ENCODE measurements at places on chromosomes 13 and 19.
A peak's percentile ranks its signal among the peaks of the same experiment; 100 is the strongest.

DNA sequence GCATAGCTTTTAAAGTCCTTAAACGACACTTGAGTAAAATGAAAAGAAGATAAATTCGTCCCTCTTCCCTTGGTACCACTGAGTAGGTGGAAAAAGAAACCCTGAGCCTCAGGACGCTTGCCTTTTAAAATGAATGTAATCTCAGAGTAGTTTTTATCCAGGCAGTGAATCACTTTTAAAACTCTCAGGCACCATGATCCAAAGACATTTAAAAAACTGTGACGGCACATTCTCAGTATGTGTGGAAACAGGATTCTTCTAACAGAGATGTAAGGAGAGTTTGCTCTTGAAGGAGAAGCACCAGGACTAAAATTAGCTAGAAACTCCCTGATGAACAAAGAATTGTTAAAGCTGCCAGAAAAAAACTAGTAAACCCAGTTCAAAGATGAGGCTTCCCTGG lies 105.7 kb upstream of the SLC15A1 start:
- DNase-seq = no peak

DNA sequence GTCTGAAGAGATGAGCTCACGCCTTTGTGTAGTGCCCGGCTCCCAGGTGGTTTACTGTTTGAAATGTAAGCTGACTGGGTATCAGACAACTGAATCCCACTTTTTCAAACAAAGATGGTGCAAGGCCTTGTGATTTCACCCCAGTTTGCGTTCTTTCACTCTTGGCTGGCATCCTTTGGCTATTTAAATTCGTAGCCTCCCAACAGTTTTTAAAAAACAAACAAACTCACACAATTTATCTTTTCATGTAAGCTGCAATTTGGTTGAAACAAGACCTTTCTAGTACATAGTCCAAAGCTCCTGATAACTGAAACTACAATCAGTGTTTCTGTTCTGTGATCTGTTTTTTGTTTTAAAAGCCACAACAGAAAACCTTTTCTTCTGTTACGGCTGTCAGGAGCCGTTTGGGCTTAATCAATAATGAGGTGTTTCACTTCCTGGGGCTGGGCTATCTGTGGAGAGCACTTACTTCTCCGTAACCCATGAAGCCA lies 65.1 kb upstream of the NPAS1 start:
- DNase-seq = no peak

- DNase-seq = no peak
These were observed 175.6 kb upstream of the SLITRK6 start for GRCh38 chr13:85974608-85975366.

DNA sequence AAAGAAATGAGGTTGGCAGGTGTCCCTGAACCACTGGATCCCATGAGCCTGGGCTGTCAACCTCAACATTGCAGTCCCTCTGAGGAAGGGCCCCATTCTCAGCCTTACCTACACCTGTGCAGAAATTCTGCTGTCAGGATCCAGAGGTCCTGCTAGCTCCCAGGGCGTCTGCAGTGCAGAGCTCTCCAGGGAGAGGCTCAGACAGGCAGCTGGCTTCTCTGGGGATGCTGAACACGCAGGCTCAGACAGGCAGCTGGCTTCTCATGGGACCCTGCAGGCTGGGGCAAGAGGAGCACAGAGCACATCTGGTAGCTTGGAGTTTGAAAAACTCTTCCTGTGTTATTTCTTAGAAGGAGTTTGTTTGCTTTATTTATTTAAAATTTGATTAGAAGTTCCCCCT lies 50.9 kb downstream of the TMEM255B start:
- no peak for DNase-seq

DNA sequence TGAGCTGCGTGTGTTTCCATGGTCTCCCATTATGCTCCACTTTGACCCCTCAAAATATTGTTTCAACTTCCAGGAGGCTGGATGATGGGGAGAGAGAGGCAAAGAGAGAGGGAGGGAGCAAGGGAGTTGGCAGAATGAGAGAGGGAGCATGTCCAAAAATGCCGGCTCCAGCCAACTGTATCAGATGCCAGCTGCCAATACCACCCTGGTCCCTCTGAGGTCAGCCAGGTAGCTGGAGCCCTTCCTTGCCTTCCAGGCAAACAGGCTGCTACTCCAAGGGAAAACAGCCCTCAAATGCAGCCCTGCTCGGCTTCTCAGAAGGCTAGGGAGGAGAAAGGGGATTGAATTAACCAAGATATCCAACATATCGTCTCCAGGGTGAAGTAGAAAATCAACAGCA lies 440.0 kb downstream of the TSHZ3 start:
- no peak for DNase-seq

DNA sequence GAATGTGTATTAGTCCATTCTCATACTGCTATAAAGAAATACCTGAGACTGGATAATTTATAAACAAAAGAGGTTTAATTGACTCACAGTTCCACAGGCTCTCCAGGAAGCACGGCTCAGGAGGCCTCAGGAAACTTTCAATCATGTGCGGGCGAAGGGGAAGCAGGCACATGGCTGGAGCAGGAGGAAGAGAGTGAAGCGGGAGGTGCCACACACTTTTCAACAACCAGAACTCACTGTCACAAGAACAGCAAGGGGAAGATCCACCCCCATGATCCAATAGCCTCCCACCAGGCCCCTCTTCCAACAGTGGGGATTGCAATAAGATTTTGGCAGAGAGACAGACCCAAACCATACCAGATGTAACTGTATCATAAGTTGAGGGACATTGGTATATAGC lies 72.7 kb downstream of the IRS2 start:
- DNase-seq = no peak

DNA sequence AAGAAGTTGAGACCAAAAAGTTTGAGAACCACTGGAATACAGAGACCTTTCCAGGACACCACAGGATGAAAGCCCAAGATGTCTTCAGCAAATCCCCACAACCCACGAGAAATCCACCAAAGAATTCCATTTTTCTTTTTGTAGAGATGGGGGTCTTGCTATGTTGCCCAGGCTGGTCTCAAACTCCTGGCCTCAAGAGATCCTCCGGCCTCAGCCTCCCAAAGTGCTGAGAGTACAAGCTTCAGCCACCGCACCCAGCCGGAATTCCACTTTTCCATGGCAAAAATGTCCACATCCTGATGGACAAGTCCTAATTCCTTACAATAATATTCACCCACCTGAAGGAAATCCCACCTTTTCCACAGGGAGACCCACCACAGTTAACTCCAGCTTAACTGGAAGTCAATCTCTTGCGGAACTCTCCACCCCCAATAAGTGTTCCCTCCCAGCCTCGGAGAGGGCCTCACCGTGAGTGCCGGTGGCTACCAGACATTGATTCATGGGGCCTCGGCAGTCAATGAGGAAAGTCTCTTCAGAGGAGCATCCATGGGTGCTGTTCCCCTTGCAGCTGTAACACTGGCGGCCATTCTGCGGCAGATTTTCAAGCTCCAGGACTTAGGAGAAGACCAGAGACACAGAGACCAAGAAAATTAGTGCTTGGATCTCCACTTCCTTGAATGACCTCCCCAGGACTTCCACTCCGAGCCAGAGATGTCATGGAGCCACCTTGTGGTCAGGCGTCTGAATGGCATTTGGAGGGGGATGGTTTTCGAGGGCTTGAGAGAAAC lies 12.3 kb upstream of the CADM4 start:
- no peak for DNase-seq

GRCh38 chr19:1132552-1133383 lies 29.0 kb downstream of the GPX4 start:
- peak; percentile 40 for DNase-seq

- no peak for DNase-seq
These were observed 182.8 kb downstream of the UGGT2 start for GRCh38 chr13:95870421-95870820.

DNA sequence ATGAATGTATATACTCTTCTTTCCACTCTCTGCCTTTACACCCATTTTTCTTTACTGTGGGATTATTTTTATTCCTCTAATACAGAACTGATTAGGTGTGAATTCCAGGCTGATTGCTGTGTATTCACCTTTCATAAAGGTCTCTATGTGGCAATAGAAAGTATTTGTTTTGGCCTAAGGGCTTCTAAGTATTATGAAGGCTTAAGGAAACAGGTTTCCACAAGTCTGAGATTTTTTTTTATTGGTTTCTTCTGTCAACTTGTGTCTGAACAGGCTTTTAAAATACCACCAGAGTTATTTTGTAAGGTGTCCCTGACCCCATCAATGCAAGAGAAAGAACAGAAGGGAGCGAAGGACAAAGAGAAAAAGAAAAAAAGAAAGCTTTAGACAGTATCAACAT lies 1102.0 kb upstream of the SPRY2 start:
- DNase-seq = no peak

- no peak for DNase-seq
These were observed 56.1 kb downstream of the KCNRG start for GRCh38 chr13:50071379-50071778.

GRCh38 chr13:98398581-98398980 lies 178.3 kb downstream of the STK24 start:
- DNase-seq = no peak

DNA sequence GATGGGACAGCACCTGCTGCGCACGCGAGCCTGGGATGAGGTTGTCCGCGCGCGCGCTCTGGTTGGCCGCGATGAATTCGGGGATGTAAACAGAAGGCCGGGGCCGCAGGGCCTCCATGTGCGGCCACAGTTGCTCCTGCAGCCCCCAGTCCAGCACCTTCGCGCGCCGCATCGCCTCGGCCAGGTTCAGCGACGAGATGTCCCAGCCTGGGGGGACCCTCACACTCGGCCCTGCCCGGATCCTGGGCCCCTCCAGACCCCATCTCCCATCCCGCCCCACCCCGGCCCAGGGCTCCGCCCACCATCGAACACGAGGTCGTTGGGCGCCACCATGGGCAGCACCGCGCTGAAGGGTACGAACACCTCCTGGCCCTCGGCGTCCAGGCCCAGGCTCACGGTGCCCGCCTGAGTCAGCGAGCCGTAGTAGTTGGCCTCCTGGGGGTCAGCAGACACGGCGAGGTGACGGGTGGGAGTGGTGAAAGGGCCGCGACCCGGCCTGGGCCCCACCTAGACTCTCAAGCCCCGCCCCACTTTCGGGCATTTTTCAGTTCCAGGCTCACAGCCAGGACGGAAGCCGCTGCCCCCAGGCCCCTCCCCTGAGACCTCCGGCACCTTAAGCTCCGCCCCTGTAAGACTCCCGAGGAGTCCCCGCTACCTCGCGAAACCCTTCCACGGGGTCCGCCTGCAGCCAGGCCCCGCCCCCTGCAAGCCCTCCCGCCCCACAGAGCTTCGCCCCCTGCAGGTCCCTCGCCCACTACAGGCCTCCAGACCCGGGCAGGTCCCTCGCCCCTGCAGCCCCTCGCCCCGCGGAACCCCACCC lies 1.1 kb downstream of the ISYNA1 start:
- DNase-seq = no peak

DNA sequence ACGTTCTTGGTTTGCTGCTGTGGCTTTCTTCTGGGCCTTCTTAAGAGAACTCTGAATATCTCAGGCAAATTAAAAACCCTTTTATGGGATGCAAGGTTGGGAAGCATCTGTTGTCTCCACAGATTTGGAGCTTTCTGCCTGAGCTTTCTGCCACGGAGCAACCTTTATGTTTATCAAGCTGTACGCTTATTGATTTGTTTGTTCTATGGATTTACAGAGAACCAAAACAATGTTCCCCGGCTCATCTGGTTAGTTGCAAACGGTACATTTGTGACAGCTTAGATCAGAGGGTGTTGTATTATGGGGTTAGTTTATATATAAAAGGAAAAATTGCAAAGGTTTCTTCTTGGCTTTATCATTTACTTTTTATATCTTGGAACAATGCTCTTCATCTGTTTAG lies 479.6 kb downstream of the DIAPH3 start:
- DNase-seq = no peak

GRCh38 chr13:90872491-90873025 lies 474.9 kb upstream of the MIR17HG start:
- no peak for DNase-seq

- DNase-seq = no peak
These were observed 84.0 kb downstream of the LACC1 start for GRCh38 chr13:43963726-43964125.

- peak; percentile 72 for DNase-seq
These were observed 2.5 kb downstream of the ZC3H4 start for GRCh38 chr19:47111006-47111621.

- DNase-seq = no peak
These were observed 195.3 kb downstream of the LIG4 start for GRCh38 chr13:108020027-108020426.

DNA sequence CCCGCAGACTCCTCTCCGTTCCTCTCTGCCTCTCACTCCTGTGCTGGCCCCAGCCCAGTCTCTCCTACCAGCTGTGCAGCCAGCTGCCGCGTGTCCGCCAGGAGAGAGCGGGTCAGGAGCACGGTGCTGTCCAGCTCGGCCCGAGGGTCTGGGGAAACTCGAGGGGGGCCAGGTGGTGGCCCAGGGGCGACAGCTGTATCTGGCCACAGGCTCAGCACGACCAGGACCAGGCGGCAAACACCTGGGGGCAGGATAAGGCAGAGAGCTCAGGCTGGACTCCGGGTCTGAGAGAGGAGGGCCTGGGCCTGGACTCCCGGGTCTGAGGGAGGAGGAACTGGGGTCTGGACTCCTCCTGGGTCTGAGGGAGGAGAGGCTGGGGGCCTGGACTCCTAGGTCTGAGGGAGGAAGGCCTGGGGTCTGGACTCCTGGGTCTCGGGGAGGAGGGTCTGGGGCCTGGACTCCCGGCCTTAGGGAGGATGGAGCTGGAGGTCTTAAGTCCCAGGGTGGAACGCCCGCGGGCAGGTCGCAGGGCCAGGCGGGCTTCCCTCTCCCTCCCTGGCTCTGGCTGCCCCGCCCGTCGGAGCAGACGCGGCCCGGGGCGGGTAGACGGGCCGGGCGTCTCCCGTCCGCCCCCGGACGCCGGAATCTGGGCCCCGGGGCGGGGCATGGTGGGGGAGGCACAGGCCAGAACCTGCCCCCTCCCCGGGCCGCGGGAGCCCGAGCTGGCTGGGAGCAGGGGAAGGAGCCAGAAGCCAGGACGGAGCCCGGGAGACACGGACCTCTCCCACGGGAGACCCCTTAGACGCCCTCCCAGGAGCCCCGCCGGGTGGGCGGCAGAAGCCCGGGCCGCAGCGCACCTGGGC lies 1.3 kb downstream of the IL11 start:
- peak; percentile 54 for DNase-seq
